ENCODE measurements at places on chromosomes 4 and X.

DNA sequence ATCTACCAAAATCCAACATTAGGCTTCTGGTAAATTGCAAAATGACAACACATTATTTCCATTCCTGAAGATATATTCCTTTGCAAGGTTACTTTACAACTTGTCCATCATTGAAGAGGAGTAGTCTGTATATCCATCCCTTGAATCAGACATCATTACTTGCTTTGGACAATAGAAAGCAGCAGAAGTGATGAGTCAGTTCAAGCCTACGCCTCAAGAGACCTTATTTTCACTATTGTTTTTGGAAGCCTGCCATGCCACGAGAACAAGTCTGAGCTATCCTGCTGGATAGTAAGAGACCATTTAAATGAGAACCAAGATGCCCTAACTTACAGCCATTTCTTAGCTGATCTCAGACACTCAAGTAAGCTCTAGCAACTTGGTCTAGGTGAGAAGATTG lies 246.0 kb upstream of the HHIP start:
- DNase-seq, result no peak

- peak; percentile 14 for DNase-seq
These were observed 133.6 kb upstream of the FAM9C start for GRCh38 chrX:13177921-13178566.

DNA sequence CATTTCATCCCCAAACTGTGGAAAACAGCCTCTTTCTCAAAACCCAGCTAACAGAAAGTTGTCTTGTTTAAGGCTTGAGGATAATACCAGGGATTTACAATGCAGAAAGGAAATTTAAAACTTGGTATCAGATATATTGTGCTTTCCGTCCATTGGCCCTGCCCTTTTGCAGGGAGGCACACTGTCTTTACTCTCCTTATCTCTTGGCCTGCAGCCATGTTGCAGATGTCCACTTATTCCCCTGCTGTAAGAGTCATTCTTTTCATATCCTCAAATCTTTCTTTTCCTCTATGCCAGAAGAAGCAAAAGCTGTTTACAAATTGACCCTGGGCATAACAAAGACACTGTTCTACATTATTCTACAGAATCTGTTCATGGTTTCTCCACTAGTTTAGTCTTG lies 75.6 kb upstream of the DYNLT3 start:
- DNase-seq, result no peak

- DNase-seq, result no peak
These were observed 195.4 kb downstream of the SOWAHB start for GRCh38 chr4:76702440-76703122.

- no peak for DNase-seq
These were observed 214.0 kb upstream of the PSAPL1 start for GRCh38 chr4:7648544-7649395.

- no peak for DNase-seq
These were observed 1124.1 kb downstream of the ADGRL3 start for GRCh38 chr4:62324215-62324614.

- no peak for DNase-seq
These were observed 157.7 kb upstream of the PITX2 start for GRCh38 chr4:110780538-110780937.

DNA sequence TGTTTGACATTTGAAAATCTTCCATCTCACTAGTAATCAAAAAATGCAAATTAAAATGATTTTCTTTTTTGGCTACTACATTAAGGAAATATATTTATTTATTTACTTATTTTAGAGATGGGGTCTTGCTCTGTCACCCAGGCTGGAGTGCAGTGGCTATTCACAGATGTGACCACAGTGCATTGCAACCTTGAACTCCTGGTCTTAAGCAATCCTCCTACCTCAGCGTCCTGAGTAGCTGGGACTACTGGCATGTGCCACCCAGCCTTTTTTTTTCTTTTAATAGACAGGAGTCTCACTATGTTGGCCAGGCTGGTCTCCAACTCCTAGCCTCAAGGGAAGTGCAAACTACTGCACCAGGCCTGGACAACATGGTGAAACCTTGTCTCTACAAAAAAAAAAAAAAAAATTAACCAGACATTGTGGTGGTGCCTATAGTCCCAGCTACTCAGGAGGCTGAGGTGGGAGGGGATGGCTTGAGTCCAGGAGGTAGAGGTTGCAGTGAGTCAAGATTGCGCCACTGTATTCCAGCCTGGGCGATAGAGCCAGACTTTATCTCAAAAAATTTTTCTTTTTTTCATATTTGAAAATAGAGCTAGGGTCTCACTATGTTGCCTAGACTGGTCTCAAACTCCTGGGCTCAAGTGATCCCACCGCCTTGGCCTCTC lies 4.4 kb upstream of the SMIM14 start:
- DNase-seq, result no peak

DNA sequence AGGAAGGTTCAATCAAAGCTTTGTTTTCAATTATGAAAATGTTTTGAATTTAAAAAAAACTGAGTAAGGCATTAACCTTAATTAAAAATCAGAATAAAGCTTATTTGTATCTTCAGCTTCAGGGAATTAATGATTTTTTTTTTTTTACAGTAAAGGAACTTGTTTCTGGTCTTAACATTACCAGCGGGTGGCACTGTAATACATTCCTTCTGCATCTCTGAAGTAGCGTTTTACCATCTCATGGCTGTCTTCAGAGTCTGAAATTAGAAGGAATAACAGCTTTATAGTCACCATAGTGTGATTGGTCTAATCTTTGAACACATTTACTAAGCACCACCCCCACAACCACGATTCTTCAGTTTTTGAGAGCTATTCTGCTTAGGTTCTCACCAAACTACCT lies 102.6 kb downstream of the IL1RAPL2 start:
- DNase-seq, result no peak

GRCh38 chr4:181775298-181775697 lies 467.9 kb upstream of the TENM3 start:
- DNase-seq, result no peak

- DNase-seq, result no peak
These were observed 41.5 kb downstream of the GPM6A start for GRCh38 chr4:175770555-175770954.

GRCh38 chr4:147616849-147617172 lies 386 bp upstream of the TMEM184C start:
- no peak for DNase-seq

GRCh38 chr4:98864560-98864959 lies 64.4 kb downstream of the EIF4E start:
- DNase-seq, result no peak

DNA sequence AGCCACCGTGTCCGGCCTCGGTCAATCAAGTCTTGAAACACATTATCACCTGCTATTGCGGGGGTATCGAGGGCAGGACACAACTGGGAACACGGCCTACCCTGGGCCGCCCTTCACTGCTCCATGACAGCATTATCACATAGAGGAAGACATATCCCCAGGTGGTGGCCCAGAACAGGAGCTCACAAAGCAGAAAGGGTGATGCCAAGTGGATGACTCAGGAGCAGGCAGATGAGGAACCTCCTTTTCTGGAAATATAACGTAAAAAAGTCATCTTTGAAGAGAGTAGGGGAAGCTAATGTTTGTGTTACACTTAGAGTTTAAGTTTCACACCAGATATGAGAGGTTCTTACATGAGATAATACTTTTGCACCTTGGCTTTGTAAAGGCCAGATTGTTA lies 5.3 kb upstream of the SUPT20HL1 start:
- no peak for DNase-seq

DNA sequence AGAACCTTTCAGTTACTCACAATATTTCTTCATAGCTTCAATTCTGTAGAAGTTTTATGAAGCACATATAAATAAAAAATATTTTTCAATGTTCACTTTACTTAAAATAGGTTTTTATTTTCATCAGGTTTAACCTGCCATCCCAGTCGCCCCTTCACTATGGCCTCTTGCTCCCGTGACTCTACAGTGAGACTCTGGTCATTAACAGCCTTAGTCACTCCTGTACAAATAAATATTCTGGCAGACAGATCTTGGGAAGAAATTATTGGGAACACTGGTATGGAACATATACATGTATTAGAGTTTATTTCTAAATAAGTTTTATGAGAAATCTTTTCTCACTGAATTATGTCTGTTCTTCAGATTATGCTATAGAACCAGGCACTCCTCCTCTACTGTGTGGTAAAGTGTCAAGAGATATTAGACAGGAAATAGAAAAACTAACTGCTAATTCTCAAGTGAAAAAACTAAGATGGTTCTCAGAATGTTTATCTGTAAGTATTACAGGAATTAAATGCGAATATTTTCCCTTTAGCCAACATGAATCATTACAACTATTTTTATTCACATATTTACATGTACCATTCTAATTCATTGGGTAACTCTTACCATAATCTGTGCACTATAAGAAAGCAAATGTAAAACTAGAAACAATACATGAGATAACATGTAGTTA lies 45.6 kb downstream of the SPATA4 start:
- no peak for DNase-seq

DNA sequence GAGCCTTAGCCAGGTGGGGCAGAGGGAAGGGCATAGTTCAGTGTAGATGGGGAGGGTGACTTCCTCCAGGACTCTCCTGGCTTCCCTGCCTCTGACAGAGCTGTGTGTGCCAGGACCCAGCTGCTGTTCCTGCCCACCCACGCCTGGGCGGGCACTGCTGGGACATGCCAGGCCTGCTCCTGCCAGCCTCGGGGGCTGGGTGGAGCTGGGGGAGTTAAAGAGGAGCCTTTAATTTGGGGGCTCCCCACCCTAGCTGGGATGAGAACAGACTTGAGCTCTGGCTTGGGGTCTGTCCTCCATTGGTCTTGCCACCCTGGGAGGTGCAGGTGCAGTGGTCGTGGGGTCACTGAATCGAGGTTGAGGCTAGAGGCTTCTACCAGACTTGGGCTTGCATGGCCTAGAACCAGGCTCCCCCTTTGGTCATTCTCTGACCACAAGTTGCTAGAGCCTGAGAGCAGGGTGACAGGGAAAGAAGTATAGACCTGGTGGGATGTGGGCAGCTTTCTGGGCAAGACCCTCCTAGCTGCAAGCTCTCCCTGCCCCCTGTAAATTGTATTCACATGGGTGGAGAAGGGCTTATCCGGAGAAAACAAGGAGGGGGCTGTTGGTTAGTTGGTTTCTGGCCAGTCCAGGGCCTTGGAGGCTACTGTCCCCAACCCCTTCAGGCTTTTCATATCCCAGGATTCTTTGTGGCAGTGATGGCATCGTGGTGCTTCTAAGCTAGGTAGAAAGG lies 5.7 kb downstream of the EFNB1 start:
- no peak for DNase-seq

DNA sequence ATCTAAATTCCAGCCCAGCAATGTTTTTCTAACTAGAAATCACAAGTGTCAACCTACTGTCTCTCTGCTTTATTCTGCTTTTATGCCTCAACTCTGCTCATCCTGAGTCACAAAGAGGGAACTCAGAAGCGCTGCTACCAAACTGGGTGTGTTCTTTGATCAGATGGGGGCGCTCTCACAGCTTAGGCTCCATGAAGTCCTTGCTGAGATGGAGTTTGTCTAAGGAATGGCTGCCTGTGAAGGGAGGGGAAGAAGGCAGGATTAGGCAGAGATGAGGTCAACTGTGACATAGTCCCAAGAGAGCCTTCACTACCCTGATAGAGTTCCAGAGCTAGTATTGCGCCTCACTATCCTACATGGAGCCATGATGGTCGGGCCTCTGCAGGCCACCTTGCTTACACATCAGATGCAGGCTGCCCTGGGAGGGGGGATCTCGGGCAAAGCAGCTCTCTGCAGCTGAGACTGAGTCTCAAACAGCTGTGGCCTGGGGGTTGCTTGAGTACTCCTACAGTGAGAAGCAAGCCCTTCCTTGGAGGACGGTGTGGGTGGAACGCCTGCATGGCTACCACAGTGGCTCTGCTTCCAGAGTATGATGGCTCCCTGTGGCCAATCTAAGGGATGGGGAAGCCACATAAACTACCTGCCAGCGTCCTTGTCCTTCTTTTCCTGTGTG lies 219.9 kb downstream of the CCNG2 start:
- no peak for DNase-seq

GRCh38 chrX:21806691-21807090 lies 32.7 kb upstream of the MBTPS2 start:
- DNase-seq, result no peak

DNA sequence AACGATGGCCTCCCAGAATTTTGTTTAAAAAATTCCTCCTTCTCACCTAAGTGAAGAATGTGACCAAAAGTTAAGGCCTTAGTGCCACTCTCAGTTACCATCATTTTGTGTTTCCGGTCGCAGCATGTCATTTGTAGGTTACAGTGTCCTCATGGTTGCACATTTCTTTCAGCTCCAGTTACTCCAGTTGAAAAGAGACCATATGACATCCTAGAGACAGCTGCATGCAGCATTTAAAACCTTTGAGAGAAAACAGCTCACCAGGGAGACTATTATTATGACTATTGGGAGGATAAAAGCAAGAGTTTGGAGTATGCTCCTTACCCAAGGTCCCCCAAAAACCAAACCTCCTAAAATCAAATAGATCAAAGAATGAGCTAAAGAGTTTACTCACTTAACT lies 45.8 kb downstream of the MGARP start:
- no peak for DNase-seq

GRCh38 chr4:106358899-106359298 lies 9.7 kb downstream of the GIMD1 start:
- no peak for DNase-seq

DNA sequence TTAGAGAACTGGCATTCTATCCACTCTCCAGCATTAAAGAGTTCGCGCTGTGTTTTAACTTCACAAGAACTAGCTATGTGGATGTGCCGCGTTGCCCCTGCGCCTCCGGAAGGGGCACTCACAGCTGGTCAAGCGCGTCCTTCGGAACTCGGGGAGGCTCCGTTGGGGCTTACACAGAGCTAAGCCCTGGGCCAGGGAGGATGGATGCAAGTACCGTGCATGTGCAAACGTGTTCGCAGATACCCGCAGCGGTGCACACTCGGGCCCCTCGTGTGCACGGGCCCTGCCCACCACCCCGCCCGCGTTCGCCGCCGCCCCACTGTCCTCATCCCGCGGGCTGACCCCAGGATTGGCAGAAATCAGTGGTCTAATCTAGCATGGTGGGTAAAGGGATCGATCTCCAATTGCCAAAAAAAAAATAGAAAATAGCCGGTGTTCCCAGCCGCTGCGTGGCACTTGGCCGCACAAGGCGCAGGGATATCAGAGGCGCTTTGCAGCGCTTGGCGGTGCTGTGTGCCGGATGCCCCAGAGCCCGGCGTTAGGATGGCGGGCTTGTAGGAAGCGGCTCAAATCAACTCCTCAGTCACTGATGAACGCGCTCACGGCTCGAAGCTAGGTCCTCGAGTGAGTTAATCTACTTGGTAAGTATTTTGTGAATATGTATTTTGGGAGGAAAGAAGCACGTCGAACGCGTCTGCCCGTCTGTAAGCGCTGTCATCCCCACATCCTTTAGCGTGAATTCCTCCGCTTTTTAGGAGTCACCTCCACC lies 989 bp upstream of the PCDH10 start:
- DNase-seq, result no peak

DNA sequence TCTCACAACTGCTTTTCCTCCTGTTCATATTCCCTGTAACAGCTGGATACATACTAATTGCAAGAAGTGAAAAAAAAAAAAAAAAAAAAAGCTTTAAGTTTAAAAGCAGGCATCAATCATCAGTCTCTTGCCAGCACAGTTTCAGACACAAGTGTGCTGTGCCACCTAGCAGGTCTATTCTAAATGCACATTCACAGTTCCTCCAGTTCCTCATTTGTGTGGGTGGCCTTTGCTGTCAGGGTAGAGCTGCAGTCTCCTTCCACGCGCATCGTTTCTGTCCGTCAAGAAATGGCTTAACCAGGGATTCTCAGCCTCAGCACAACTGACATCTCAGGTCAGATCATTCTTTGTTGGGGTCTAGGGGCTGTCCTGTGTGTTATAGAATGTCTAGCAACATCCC lies 61.6 kb downstream of the SCML1 start:
- no peak for DNase-seq

GRCh38 chr4:26896636-26897035 lies 36.0 kb downstream of the STIM2 start:
- no peak for DNase-seq
